Peyer's patch (tissue), 4 donors: ENCODE measurements at places on chromosomes 3 and 15.

DNA sequence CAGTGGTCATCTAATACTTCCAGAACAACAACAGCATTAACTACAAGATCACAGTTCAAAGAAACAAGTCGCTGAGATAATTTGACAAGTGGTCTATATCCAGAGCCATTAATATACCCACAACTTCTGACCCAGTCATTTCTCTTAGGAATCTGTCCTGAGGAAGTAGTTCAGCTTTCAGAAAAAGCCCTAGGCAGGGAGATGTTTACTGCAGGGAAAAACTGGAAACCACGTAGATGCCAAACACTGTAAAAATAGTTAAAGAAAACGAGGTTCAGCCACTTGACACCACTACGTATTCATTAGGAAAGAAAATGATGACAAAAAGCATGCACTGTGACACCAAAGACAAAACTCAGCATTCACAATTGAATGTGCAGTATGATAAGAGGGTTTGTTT, 22.3 kb upstream of the CDCP1 start:
- no peak for DNase-seq

DNA sequence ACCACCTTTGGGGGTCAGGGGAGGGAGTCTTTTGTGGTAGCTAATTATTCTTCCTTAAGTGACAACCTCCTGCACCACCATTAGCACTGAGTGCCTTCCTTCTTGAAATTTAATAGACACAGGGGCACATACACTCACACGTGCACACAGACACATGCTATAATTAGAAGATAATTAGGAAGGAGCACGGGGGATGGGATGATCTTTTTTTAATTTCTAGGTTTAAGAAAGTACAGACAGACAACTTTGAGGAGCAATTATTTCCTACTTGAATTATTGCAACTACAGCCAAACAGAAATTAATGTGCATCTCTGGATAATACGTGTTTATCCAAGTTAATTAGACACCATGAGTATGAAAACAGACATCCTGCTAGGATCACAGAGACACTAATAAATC, 44.8 kb upstream of the GUCA1C start:
- DNase-seq, result no peak

GRCh38 chr3:16315623-16316022, 50.6 kb downstream of the OXNAD1 start:
- no peak for DNase-seq

GRCh38 chr3:43726521-43726920, 35.8 kb downstream of the ABHD5 start:
- no peak for DNase-seq

GRCh38 chr3:120765830-120766493, 23.4 kb downstream of the GTF2E1 start:
- no peak for DNase-seq

DNA sequence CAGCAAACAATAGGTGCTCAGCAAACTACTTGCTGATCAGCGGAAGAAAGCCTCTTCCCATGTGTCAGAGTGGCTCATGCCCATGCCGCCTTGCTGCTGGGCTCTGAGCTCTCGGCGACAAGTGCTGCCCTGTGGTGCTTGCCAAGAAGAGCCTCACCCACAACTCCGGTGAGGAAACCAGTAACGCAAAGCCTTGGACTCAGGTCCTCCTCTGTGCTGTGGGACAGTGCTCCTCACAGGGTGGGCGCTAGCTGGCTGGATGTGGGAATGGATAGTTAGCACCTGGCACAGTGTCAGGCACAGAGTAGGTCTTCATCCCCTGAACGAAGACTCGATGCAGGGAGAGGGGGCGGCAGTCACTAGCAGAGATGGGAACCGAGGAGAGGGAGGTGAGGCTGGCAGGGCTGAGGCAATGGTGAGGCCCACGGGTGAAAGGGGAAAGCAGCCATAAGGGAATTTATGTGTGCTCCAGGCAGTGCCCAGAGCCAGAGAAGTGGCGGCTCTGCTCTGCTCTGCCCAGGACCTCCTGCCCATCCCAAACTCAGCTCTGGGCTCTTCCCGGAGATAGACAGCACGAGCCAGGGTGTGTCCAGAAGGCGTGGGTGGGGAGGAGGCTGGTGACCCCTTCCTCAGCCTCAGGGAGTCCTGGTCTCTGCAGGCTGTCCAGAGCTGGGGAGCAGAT, 55.7 kb downstream of the IQSEC1 start:
- DNase-seq, result no peak

GRCh38 chr3:25155652-25156471, 272.2 kb upstream of the RARB start:
- DNase-seq, result no peak

DNA sequence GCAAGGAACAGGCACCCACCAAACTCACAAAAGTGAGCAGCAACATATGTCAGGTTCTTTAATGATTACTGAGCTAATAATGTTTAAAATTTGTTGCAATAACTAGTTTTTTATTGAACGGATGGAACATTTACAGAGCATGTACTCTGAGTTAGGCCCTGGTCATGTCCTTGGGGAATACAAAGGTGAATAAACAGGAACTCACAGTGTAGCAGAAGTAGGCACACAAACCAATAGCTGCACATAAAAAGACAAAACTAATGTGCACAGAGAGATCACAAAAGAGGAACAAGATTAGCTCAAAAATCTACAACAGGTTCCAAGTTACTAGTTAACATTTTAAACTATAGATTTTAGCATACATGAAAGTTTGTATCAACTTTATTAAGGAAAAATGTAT, 505.3 kb upstream of the PPP2R3A start:
- DNase-seq, result no peak

GRCh38 chr15:66955001-66955516, 110.3 kb upstream of the SMAD3 start:
- no peak for DNase-seq

GRCh38 chr3:27721717-27722564, at the start of gene EOMES:
Gene EOMES, minus strand, starts transcription at chr3:27722323. Its CDS starts 29 bp downstream, at chr3:27722294.
- DNase-seq, result peak; percentile 58

DNA sequence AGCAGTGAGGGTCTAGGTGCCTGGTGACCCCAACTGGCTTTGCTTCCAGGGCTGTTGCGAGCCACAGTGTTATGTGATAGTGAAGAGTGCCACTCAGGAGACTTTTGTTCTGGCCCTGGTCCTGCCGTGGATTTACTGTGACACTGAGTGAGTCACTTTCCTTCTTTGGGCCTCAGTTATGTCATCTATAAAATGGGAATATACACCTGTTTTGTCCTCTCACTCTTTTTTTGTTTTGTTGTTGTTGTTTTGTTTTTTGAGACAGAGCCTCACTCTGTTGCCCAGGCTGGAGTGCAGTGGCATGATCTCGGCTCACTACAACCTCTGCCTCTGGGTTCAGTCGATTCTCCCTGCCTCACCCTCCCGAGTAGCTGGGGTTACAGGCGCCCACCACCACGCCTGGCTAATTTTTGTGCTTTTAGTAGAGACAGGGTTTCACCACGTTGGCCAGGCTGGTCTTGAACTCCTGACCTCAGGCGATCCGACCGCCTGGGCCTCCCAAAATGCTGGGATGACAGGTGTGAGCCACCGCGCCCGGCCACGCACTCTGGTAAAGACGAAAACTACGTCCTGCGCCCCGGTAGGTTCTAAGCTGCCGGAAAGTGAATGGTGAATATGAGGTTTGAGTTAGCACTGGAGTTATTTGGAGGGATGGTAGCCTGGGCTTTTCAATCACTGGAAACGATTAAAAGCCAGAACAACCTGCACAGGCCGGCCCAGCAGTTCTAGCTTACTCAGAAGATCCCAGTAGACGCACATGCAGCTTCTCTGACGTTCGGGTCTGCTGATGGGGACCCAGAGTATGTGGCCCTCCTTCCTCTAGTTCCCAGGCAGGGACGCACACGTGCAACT, 46.6 kb downstream of the BDH1 start:
- no peak for DNase-seq

DNA sequence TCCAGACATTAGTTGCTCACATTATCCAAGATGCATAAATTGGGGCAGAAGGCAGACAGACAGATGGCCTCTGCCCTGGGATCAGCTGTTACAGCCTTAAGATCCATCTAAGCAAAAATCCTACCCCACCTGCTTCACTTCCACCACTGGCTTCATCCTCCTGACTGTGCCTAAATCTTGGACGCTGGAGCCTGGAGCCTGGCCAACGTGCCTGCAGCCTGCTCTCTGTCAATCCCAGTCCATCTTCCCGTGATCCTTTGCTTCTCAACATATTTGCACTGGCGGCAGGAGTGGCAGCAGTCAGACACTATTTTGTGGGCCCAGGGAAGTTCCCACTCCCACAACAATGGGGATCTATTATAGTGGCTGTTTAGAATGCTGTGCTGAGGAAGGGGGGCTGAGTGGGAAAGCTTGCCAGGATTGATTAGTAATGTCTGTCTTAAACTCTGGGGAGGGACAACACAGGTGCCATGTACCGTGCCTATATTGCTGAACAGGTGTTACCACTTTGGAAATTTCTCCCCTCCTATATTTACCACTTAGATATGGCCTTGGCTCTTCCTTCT, 121.2 kb downstream of the MEGF11 start:
- DNase-seq, result no peak

GRCh38 chr3:37400355-37400754, 226.0 kb upstream of the LRRFIP2 start:
- DNase-seq, result no peak

GRCh38 chr3:140580746-140581145, 97.1 kb upstream of the TRIM42 start:
- DNase-seq, result no peak

- no peak for DNase-seq
Measured at GRCh38 chr3:124076235-124076634, 84.3 kb upstream of the ROPN1 start.

DNA sequence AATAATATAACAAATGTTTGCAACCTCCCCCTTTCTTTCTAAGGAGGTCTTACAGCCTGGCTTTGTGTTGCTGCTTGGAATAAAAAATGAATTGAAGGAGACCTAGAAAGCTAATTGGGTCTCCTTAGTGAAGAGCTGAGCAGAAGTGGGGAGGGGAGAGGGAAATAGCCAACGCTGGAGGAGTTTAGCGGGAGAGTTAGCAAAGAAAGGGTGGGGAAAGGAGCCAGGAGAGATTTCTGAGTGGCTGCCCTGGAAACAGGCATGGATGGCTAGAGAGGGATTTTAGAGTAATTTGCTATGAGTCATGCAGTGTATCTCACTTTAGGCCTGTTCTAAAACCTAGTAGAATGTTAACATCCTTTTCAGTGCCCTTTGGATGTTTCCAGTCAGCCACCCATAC, 45.2 kb upstream of the PFN2 start:
- DNase-seq, result no peak

- DNase-seq, result no peak
Measured at GRCh38 chr3:122940628-122941086, 86.9 kb downstream of the SEMA5B start.

GRCh38 chr3:197804511-197804910, 13.5 kb downstream of the LRCH3 start:
- no peak for DNase-seq

- DNase-seq, result no peak
Measured at GRCh38 chr3:144756704-144757440, 785.2 kb downstream of the DIPK2A start.

DNA sequence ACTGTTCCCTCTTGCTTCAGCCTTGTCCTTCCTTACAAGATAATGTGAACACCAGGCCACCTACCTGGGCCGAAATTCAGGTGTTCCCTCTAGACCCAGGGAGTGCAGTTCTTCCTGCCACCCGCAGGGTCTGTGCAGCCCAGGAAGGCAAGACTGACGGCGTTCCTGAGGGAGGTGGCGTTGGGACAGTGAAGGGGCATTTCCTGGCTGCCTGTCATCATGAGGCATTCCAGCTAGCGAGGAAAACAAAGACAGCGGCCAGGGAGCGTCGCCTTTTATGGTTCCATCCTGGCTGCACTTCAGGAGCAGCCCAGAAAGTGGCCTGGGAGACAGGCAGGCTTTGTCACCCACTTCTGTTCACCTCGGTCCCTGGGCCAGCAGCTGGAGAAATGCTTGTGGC, 84.8 kb upstream of the WNT5A start:
- DNase-seq, result no peak

- DNase-seq, result no peak
Measured at GRCh38 chr3:105912891-105913290, 44.1 kb upstream of the CBLB start.

- DNase-seq, result no peak
Measured at GRCh38 chr3:17738921-17739320, 3.5 kb downstream of the TBC1D5 start.

DNA sequence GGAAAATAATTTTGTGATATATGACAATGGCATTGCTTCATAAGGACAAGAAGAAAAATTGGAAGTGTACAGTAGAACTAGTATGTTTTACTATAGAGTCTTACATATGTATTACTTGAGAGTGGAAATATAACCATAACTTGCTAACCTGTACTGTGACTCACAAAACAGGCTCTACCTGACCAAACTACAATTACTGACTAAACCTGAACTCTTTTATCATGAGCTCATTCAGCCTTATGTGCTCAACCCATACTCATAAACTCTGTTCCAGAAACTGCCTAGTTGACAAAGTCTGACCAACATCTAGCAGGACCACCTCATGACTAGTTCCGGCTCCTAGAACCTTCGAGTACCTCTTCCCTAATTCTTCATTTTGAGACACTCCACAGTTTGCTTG, 6.3 kb downstream of the CDIN1 start:
- DNase-seq, result no peak

DNA sequence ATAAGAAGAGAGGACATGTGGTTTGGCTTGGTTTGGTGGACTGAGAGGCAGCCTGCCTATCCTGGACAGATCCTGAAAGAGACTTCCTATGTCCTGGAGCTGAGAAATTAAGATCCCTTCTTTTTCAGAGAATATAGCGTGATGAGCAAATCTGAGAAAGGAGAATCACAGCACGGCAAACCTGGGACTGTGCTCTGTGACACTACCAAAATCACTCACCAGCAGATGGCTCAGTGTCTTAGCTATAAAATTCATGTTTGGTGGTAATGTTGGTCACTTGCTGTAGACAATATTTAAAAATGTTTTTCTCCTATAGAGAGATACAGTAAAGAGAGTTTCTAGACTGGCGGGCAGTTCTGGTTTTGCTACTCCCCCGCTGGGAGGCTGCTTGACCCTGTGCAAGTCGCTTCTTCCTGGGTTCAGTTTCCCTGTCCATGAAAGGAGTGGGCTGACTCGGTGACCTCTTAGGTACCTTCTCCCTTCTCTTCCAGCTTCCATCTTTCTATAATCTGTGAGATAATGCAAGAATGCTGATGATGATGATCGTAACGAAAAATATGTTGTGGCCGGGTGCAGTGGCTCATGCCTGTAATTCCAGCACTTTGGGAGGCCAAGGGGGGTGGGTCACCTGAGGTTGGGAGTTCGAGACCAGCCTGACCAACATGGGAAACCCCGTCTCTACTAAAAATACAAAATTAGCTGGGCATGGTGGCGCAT, 7.6 kb upstream of the HES1 start:
- DNase-seq, result no peak

GRCh38 chr3:33061782-33062181, 35.2 kb downstream of the GLB1 start:
- DNase-seq, result no peak

- no peak for DNase-seq
Measured at GRCh38 chr3:14605744-14606143, 45.8 kb upstream of the CCDC174 start.

GRCh38 chr15:89356634-89357298, 22.1 kb upstream of the POLG start:
- DNase-seq, result no peak

GRCh38 chr3:194306109-194306686, 44.9 kb downstream of the CPN2 start:
- no peak for DNase-seq
